Chondrocyte (in vitro differentiated cells): ENCODE measurements at places on chromosomes 2 and 18.

GRCh38 chr2:49167131-49167530 lies 12.8 kb upstream of the FSHR start:
- DNase-seq = no peak

GRCh38 chr2:159725713-159726112 lies 13.4 kb downstream of the MARCHF7 start:
- no peak for DNase-seq

DNA sequence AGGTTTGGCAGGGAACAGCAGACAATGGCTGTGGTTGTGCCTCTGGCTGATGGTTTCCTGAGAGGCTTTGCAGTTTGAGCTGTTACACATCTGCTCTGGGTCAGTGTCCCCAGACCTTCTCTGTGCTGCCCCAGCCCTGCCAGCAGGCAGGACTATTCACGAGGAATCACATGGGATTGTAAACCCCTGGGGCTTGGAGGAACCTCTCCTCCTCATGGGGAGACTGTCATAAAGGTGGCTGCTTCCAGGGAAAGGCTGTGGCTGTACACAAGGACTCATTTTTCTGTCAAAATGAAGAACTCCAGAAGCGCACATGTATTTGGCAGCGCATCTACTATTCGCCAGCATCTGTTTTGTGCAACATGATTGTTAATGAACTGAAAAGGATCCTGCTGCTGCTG lies 142.6 kb upstream of the CYP1B1 start:
- no peak for DNase-seq

GRCh38 chr18:5746844-5747243 lies 148.5 kb downstream of the TMEM200C start:
- no peak for DNase-seq

DNA sequence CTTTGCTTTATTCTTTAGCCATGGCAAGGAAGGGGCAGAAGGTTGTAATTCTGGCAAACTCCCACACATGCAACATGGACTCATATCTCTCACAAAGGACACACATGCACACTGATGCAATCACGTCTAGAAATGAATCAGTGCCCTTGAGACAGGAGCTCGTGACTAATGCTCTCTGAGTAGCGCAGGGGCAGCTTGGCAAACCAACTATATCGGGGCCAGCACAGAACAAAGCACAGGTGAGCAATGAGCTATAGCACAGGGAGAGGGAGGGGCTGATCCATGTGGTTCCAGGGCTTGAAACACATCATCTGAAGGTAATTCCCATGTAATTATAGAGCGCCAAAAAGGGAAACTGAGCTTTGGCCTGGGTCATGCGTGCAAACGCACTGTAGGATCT lies 165.2 kb upstream of the KLF7 start:
- DNase-seq = no peak

DNA sequence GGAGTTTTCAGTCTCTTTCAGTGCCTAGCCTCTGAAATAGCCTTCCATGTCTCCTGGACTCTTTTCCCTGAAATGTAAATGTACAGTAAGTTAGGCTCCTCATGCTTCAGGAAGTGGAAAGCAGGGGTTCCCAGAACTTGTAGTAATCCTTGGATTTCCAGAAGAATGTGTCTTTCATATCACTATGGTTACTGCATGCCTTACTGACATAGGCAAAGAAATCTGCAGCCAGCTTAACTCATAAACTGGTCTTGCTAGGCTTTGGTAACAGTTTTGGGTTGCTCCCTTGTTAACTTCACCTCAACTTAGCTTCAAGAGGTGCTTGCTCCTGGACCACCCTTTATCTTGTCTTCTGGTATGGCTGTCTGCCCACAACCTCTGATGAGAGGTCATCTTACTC lies 686.8 kb upstream of the DDX18 start:
- no peak for DNase-seq

GRCh38 chr2:41498781-41499180 lies 549.0 kb upstream of the PKDCC start:
- no peak for DNase-seq

DNA sequence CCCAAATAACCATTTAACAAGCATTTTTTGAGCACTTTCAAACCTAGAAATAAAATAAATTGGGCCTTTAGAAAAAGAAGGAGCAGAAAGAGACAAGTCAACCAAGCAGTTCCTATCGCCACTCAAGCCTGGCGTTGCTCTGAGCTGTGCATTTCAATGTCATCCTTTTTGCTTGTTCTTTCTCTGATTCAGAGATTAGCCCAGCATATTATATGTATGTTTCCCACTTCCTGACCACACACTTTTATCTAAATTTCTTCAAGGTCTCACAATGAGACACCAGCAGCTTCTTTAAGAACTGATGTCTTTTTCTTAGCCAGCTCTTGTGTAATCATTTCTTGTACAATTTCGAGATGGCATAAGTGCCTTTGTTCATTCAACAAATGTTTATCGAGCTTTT lies 344.5 kb upstream of the ID2 start:
- no peak for DNase-seq

DNA sequence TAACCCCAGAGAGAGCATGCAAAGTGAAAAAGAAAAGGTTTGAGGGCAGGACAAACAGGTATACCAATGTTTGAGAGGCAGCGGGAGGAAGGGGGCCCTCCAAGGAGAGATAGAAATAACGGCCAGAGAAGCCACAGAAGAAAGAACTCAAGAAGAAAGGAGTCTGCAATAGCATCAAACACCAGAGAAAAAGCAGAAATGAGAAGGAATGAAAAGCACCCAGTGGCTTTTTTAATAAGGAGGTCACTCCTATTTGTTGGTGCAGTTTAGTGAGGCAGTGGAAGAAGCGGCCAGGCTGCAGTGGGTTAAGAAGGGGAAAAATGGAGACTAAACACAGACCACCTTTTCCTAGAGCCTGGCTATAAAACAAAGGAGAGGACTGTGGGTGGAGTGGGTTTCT lies 177.2 kb downstream of the THADA start:
- no peak for DNase-seq

GRCh38 chr18:51506811-51507210 lies 309.3 kb upstream of the MEX3C start:
- no peak for DNase-seq

- DNase-seq = no peak
These were observed 307.4 kb upstream of the VWC2L start for GRCh38 chr2:214103276-214104001.

- DNase-seq = no peak
These were observed 33.6 kb upstream of the PDCL3 start for GRCh38 chr2:100529176-100529575.

GRCh38 chr18:12776821-12777471 lies 74.1 kb downstream of the PSMG2 start:
- DNase-seq = no peak

DNA sequence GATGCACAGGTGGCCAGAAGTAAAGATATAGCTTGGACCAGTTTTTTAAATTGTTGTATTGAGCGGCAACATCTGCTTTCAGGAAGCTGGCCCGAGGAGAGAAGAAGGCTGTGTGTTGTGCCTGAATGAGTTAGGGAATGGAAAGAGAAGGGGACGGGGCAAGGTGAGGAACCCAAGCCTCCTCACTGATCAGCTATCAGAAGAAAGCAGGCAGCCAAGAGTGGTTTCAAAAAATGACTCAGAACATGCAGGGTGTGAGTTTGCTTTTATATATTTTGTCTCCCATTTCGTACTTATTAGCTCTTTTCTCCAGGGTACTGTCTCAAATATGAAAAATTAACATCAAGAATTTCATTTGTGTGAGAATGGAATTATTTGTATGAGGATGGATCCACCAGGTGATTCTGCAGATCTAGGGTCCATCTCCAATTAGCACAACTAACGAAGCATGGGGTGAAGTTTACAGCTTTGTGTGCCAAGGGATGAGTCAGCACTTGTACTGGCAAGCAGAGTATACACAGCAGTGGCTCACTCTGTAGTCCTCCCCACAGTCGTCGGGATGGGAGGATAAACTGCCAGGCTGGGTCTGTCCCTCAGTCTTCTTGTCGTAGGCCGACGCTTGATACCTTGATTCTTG lies 175.7 kb downstream of the PIEZO2 start:
- no peak for DNase-seq

DNA sequence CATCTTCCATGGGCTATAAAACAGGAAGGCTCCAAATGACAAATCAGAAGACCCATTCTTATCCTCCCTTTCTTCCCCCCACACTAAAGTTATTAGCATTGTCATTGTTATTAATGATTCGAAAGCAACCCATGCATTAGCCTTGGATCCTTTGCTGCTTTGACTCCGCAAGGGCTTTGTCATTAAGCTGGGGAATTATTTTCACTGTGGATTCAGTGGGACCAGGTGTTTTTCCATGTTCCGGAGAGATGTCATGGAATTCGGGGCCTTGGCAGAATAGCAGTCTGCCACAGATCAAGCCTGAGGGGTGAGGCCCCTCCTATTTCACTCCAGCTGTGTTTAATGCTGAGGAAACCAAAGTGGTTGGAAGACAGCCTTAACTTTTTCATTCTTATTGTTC lies 357.1 kb downstream of the EN1 start:
- DNase-seq = no peak

- DNase-seq = no peak
These were observed 604 bp downstream of the COQ10B start for GRCh38 chr2:197453914-197454398.

- DNase-seq = peak; percentile 56
These were observed 26.2 kb upstream of the SNED1 start for GRCh38 chr2:240972201-240972600.

DNA sequence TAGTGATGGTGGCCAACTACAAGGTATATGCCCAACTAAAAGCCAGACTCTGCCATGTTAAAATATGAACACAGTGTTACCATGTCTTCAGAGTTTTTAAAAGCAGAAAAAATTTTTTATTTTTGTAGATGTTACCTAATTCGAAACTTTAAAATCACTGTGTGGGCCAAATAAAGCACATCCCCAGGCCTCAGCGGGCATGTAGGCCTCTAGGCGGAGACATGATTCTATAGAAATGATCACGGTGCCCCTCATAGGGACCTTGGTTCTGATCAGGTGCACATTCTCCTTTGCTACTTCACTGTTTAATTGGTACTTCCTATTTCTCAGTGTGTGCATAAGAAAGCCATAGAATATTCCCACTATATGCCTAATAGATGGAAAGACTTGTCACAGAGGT lies 349.2 kb downstream of the XIRP2 start:
- no peak for DNase-seq

- DNase-seq = no peak
These were observed 148.2 kb upstream of the GLI2 start for GRCh38 chr2:120587279-120587996.

DNA sequence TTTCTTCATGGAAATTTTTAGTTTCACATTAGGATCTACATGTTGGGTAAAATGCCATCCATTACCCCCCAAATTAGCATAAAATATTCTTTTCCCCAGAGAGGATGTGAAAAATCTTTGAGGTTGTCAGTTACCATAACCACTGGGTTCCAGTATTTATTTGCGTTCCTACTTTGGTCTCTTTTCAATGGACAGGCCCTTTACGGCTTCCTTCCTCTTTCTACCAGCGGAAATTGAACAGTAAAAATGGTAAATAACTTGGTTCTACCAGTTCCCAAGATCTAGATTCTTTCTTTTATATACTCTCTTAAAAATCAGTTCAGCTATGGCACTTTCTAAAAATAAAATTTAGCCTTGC lies 169.2 kb upstream of the APCDD1 start:
- DNase-seq = no peak

DNA sequence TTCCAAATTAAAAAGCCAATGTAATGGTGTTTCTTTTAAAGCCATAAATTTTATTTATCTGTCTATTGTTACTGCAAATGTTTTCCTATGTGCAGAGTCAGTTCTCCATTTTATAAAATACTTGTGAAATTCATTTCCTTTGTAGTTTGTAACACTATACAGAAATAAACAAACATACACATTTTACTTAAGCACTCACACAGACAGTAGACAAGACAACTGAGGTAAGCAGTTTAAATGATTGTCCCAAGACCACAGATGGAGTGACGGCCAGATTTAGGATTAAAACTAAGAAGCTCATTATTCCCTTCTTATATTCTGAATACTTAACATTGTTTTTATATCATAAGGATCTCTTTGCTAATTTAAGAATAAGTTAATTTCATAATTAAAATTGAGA lies 100.9 kb downstream of the BAZ2B start:
- no peak for DNase-seq

DNA sequence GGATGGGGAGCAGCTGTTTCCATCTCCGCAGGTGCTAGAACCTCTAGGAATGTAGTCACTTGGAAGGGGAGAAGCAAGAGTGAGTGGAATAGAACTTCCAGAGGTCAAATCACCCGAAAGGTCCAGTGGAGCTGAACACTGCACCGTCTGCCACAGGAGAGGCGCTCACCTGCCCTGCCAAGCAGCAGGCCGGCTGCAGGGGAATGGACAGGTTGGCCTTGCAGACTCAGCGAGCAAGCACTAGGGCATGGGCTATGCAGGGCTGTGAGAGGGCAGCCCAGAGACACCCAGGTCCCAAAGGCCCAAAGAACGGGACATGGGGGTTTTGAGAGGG lies 214.2 kb downstream of the TNS1 start:
- DNase-seq = no peak

DNA sequence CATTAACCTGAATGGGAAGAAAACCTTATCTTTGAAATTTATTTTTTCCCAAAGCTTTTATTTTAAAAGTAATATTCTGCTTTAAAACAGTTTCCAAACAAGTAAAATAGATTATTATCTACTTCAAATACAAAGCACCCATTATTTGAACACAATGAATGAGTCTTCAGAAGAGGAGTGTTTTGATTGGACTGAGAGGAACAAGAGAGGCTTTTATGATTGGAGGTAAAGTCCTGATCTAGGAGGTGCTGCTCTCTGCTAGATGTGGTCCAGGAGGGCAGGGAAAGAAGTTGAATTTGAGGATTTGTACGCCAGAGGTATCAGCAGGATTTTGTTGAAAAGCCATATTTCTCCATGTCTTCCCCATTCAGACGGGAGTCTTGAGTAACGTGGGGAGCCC lies 900.7 kb downstream of the SOCS6 start:
- no peak for DNase-seq

DNA sequence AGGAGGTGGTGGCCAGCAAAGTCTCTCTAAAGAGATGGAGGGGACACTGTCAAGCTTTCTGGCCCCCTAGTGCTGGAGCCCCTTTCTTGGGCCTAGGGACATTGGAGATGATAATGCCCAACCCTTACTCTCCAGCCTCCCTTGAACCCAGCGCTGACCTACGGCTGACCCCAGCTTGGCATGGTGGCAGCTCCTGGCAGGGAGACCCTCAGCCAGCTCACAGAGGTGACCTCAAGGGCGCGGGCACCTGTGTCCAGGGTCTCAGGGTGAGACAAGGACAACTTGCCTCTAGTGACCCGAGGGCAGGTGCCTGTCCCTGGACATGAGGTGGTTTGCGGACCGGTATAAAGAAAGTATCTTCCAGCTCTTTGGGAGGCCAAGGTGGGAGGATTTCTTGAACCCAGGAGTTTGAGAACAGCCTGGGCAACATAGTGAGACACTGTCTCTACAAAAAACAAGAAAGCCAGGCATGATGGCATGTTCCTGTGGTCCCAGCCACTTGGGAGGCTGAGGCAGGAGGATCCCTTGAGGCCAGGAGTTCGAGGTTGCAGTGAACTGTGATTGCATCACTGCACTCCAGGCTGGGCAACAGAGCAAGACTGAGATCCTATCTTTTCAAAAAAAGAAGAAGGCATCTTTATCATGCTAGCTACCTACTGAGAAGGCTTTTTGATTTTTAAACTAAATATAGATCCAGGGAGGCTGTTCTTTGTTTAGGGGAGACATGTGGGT lies 3.3 kb upstream of the PER2 start:
- peak; percentile 60 for DNase-seq

GRCh38 chr18:56423626-56424025 lies 214.8 kb downstream of the TXNL1 start:
- DNase-seq = no peak
